ENCODE measurements at places on chromosomes 1 and 21. TPM values are rescaled to one million over a fixed set of nuclear protein-coding genes. Genes with fewer than 3 reads are reported as not detected.

The PPIE gene
- total RNA-seq = 22.7 TPM

DNA sequence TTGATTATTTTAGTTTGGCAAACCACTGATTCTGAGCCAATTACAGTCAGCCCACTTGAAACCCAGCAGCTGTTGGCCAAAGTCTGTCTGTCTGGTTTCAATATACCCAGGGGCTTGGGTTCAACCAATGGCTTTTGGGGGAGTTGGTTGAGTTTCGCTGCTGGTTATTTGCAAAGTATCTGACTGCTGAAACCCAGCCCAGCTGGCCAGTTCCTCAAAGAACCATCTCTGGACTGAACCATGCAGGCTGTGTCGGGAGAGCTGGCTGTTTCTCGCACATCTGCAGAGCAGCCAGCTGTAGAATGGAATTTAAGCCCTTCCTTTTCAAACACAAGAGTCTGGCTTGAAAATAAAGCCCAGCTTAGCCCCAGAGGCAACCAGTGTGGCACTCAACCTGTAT, 66.0 kb upstream of the PAX7 start:
- no peak for DNase-seq

- DNase-seq = no peak
Measured at GRCh38 chr1:8364528-8365442, 46.9 kb downstream of the SLC45A1 start.

DNA sequence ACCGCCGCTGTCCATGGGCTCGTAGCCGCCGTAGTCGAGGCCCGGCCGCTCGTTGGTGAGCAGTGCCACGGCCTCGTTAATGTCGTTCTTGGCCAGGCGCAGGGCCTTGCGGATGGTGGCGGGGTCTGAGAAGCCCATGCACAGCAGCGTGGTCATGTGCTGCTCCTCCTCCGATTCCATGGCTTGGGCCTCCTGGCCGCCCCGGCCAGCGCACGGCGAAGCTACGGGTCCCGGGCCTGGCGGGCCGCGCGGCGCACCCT, 300 bp downstream of the USP24 start:
- no peak for DNase-seq

The RHEX gene
- 1.5 TPM for total RNA-seq

The MAP7D1 gene
- 244 TPM for total RNA-seq

GRCh38 chr1:8352471-8352845, 34.5 kb downstream of the SLC45A1 start:
- DNase-seq = no peak

DNA sequence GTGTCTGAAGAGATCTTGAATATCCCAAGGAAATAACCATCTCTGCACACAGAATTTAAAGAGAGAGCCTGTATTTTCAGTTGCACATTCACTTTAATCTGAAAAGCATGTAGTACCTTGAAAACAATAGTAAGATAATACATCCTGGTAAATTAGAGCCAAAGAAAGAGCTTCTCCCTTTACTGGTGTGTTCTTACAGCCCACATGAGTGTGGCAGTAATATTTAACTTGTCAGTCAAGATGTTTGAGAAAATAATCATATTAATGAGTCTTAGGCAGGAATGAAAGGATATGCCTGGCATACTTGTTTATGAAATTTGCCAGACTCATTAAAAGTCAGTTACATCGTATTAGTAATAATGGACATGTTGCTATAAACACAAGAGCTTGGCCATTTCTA, 908.4 kb upstream of the ADGRL4 start:
- no peak for DNase-seq

DNA sequence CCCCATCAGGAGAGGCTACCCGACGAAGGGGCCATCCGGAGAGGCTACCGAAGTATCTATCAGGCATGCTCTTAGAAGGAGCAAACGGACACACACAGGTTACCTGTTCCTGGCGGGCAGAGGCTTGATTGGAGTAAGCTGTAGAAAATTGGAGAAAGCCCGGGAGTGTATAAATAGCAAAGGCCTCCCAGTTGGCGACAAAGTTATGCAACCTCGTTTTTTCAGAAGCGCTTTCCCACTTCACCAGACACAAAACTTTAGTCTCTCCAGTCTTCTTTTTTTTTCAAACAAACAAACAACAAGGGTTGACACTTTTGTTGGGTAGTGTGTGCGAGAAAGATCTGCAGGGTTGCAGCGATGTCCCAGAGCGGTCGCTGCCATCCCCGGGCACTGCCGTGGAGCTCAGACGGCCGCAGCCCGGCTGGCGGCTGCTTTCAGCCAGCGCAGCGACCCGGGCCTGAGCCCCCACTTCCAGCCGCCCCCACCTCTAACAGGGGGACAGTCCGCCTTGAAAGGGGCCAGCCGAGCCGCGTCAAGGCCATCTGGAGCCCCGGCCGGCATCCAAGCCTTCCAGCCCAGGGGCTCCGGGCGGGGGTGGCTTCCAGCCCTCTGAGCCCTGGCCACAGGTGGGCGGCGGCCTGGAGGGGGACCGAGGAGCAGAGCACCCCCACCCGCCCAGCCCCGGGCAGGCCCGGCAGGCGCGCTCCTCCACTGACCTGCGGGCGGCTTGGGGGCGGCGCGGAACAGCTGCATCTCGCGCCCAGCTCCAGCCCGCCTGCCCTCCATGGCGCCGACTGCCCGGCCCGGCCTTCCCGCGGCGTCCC, 616 bp downstream of the MCOLN3 start:
- no peak for DNase-seq

The XPR1 gene
- 24.7 TPM for total RNA-seq

GRCh38 chr1:48073798-48074530, 76.8 kb upstream of the TRABD2B start:
- DNase-seq = no peak

The LHX8 gene
- not detected for total RNA-seq
